ENCODE measurements at places on chromosomes 6 and 20. TPM values are rescaled to one million over a fixed set of nuclear protein-coding genes. Genes with fewer than 3 reads are reported as not detected.
A peak's percentile ranks its signal among the peaks of the same experiment; 100 is the strongest.

The GTSF1L gene
- not detected for total RNA-seq

The RBM38 gene
- 63.0 TPM for total RNA-seq

DNA sequence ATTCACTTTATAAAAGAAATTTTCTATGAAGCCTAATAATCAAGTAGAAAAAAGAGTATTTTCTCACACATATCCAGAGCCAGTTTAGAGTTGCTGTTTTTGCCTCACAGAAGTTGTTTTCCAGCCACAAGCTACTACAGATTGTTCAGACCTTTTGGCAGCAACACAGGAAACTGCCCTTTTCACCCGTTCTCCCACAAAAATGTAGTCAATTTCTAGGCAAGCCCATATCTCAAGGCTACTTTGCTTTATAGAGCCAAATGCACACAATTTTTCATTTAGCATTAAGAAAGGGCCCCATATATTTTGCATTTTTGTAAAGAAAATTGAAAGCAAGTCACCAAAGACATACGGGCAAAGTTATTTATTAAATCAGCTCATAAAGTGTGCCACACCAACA, 49.5 kb downstream of the EPB41L2 start:
- no peak for ATAC-seq

- no peak for ATAC-seq
Observed at GRCh38 chr6:130991422-130992137, 71.5 kb downstream of the EPB41L2 start.

- ATAC-seq: peak; percentile 63
Observed at GRCh38 chr20:64083378-64083803, 807 bp downstream of the LKAAEAR1 start.

DNA sequence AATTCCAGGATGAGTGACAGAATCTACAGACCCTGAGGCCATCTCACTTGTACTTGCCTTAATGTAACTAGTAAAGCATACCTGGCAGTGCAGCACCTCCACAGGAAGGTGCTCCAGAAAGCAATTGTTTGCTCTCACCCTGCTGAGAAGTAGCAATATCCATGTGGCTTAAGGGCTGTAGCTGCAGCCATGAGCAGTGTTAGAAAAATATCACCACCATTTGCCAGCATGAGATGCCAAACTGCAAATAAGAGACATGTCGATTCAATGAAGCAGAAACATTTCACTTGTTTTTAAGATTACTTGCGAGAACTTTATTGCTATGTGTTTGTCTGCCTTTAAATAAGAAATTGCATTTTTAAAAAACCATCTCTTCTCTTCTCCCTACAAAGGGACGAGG, 151.5 kb downstream of the PRL start:
- ATAC-seq: no peak

DNA sequence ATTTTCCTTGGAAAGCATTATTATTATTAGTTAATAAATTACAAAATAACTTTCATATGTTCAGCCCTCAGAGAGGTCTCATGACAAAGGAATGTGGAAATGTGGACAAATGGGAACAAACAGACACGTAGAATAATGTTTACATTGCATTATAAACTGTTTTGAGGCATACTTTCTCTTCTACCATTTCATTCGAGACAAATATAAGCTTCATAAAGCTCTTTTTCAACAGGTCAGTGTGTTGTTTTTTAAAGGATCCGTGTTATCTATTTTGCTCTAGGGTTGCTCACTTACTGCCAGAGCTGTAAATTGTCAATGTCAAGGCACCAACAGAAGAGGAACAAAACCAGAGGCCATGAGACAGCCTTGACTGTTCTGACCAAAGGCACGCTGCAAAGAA, 256.8 kb downstream of the PHACTR1 start:
- no peak for ATAC-seq
